AG04449 (cell line): ENCODE measurements at places on chromosomes 6 and 20.

DNA sequence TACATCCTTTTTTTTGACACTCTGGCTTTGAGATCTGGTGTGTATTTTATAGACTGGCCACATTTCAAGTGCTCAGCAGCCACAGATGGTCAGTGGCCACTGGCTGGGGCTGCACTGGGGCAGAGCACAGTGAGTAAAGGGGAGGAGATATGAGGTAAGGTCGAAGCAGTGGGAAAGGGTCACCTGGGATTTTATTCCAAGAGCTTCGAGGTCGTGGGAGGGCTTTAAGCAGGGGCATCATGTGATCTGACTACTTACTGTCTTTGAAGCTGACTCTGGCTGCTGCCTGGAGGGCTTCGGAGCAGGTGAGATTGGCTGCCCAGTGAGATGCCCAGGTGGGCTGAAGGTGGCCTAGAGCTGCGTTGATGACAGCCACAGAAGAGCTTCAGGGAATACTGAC, 6.7 kb downstream of the C20orf203 start:
- no peak for DNase-seq

DNA sequence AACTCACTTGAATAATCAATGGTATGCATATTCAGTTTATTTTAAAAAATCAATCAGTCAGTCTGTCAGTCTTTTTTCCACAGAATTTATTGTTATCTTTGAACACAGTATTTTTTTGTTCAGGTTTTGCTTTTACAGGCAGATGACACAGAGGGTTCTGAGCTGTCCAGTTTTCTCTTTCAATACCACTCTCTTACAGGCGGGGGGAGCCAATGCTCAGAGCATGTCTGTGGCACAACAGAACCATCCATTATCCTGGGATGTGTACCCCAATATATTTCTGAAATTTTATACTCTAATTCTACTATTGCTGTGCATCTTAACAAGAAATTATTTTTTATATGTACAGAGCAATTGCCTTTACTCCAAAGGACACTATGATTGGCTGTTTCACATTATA, 21.2 kb downstream of the ROS1 start:
- DNase-seq, result no peak

DNA sequence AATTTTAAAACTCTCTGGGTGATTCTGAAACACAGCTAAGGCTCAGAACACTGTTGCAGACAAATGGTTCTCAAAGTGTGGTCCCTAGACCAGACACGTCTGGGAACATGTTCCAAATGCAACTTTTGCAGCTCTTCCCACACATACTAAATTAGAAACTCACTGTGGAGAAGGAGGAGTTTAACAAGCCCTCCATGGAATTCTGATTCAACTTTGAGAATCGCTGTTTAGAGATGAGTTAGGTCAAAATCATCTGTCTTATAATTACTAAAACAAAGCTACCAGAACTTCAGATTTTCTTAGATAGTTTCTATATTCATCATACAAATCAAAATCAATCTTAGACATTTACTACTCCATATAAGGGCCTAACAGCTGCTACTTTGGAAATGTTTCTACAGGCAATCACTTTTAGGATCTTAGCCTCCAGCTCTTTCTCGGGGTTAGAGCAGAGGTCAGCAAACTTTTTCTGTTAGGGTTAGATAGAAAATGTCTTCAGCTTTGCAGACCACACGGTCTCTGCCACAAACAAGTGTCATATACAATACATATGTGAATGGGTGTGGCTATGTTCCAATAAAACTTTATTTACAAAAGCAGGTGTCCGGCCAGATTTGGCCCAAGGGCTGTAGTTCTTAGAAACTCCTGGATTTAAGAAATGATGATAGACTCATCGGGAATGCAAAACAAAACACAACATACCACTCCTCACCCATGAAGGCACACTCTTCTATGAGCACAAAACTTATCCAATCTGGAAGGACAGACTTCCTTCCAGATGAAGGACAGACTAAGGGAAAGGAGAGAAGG, 50.0 kb upstream of the ARHGAP18 start:
- DNase-seq, result no peak

DNA sequence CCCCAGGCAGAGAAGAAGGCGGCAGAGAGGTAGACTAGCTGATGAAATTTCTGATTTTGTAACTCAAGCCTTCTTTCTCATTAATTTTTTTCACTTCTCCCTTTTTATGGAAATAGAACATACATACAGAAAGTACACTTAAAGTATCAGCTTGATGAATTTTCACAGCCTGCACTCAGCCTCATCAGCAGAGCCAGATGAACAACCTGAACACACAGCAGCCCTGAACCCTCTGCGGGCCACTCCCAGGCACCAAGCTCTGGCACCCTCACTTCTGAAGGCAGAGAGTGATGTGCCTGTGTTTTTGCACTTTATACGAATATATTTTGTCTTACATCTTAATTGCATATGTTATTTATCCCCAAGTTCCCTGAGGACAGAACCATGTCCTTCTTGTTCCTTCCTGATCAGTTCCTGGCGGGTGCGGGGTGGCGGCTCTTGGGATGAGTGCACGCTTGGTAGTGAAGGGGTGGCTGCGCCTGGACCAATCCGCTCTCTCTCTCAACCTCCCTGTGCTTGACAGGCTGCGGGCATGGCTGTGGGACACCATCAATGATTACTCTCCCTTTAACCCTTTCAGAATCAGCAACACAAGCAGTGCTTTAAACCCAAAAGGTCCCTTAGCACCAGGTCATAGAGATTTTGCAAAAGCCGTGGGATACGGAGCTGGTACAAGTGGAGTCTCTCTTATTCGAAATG, 34.8 kb upstream of the AFDN start:
- no peak for DNase-seq

DNA sequence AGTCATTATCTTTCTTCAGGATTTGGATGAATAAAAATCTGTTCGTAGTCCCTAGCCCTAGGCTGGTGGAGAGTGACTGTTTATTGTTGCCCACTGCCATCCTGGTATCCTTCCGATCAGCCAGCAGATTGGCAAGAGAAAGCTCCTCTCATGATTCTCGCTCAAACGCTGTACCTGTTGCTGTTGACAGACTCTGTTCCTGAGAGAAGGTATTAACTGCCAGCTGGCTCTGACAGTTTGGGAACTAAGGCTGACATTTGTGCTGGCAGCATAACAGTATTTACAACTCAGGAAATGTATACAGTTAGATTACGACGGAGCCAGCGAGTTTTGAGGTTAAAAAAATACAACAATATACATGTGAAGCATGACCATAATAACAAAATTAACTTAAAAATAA, 674.5 kb downstream of the PRKN start:
- DNase-seq, result no peak

GRCh38 chr6:105443941-105444340, 41.1 kb upstream of the PREP start:
- DNase-seq, result no peak

- DNase-seq, result no peak
These were observed 142.5 kb downstream of the CD164 start for GRCh38 chr6:109239651-109240321.

DNA sequence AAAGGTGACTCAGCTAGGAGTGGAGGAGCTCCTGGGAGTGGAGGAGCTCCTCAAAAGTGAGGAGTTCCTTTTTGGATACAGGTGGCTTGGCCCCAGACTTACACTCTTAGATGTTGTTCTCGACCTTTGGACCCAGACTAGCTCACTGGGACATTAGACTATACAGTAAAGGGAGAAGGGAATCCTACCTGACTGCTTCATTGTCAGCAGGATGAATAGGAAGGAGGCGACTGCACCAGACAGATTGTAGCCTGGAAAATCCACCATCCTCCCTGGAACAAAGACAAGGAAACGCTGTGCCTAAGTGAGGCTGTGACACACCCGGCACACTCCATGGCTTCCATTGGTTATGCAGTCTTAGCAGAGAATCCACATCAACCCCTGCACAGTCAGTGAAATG, at the start of gene BTNL2:
Gene BTNL2 (minus strand): TSS at position 325 of the 400 bp plus-strand sequence. CDS start 58 bp downstream, at position 267.
- DNase-seq, result no peak

DNA sequence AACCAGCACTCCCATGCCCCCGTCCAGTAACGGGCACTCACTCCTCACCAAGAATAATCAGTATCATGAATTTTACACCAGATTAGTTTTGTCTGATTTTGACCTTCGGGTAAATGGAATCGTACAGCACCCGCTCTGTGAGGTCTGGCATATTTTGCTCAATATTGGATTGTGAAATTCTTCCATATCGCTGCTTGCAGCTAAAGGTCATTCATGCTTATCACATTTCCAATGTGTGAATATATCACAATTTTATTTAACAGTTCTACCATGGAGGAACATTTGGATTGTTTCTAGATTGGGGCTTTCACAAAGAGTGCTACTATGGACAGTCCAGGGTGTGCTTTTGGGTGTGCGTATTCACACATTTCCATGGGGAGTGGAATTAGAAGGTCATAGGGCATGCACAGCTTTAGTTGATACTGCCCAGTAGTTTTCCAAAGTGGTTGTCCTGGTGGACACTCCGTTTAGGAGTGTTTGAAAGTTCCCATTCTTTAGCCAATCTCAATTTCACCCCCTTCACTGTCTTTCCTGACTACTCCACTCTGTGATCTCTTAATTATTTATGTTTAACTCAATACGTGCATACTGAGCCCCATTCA, 86.6 kb downstream of the ISM1 start:
- DNase-seq, result no peak

DNA sequence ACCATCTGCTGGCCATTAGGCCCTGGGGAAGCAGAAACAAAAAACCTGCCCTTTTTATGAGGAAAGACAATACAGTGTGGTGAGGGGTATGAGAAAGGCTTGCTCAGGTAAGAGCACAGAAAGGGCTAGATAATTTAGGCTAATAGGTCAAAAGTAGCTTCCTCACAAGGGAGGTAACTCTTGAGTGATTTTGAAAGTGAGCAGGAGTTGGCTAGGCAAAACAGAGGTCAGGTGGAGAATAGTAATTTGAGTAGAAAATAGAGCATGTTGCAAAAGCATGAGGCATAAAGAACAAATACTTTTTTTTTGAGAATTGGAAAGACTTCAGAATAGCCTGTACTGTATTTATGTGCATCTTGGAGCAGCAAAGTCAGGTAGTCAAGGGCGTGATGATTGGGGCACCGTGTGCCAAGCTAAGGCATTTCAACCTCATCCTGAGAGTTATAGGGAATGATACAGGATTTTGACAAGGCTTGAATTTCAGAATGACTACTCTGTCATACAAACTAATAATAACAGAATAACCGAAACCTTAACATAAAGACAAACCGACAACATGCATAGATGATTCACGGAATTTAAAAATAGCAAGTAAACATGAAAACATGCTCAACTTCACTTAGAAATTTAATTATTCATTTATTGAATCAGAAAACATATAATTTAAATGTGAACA, 123.0 kb upstream of the ENPP5 start:
- no peak for DNase-seq

- DNase-seq, result no peak
These were observed 14.1 kb upstream of the BEND3 start for GRCh38 chr6:107129370-107129925.

- no peak for DNase-seq
These were observed 300.0 kb upstream of the MAN1A1 start for GRCh38 chr6:119649531-119649930.

DNA sequence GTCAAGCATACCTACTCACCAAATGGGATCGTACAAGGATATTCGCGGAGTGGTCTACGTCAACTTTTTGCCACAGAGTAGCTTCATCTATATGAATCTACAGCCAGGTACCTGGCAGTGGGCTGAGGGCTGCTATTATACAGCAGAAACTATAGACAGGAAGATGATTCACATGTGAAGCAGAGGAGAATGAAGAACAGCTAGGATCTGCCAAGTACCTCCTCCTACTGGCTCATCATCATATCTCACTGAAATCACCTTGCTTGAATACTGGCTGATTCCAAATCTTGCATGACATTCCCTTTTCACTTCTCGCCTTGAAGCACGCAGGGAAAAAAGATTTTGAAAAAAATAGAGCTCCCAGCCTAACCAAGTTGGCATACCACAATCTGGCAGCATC, 488.7 kb upstream of the NRSN1 start:
- no peak for DNase-seq

GRCh38 chr6:134391205-134391604, 73.3 kb upstream of the SGK1 start:
- DNase-seq, result no peak

DNA sequence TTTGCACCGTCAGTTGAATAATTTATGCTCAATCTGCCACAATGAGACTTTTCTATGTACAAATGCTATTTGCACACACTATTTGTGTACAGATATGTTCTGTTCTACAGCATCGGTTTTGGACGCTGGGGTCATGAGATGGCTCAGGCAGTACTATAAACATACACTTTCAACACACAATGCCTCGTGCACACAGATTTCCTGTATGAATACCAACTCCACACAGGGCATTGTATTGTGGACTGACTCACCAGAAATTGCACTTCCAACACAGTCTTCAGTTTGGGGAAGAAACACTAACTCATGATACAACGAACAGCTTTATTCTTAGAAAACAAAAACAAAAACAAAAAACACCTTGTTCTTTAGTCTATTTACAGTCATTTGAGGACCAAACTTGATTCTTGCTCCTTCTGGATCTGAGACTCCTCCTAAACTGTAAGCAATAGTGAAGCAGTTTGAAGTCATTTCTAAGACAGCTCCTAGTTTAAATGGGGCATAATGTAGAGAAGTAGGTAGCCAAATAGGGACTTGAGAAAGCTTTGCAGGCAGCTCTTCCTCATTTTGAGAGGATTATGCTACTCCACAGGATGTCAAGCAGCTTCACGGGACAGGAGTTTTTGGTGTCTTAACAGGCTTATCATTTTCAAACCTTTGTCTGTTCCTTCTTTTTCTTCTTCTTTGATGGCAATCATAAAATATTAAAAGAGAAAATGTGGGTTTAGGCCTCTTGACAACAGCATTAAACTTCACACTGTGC, 33.7 kb downstream of the GJA10 start:
- DNase-seq, result no peak

- DNase-seq, result no peak
These were observed 37.4 kb downstream of the GNAS start for GRCh38 chr20:58889798-58890517.

- no peak for DNase-seq
These were observed 77.8 kb downstream of the PKHD1 start for GRCh38 chr6:52009466-52010140.

DNA sequence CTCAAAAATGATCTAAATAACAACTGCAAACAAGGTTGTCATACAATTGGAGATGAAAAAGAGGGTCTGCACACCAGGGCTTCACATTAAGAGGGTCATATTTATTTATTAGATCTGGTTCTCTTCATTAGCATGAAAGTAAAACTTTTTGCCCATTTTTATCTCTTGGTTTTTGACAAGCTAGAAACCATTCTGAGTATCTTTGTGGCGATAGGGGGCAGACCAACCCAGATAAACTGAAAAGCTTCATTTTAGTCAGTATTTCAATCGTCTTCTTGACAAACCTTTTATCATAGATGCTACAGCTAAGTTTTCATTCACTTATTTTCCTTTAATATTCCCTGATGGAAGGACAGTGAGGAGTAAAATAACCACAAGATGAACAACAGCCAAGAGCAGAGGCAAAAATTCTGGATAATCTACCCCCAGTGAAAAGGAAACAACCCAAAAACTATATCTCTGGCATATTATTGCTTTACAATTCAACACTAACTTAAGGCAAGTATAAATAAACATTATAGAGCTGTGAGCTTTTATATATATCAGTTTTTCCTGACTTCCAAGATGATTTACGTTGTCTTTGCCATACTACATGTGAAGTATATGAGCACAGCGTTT, 45.2 kb downstream of the THEMIS start:
- no peak for DNase-seq

- DNase-seq, result no peak
These were observed 20.4 kb upstream of the EFHC1 start for GRCh38 chr6:52399511-52400312.

GRCh38 chr6:105985816-105986632, 100.1 kb upstream of the PRDM1 start:
- DNase-seq, result no peak

- DNase-seq, result no peak
These were observed 88.4 kb upstream of the KCNG1 start for GRCh38 chr20:51111290-51111689.
